ENCODE measurements at places on chromosomes 11 and 22.

GRCh38 chr11:132579634-132580327 lies 952.5 kb downstream of the OPCML start:
- DNase-seq: no peak

GRCh38 chr11:65183201-65183891 lies 1.6 kb downstream of the CAPN1 start:
- DNase-seq: no peak

GRCh38 chr22:31627223-31627731 lies 34.7 kb downstream of the PISD start:
- no peak for DNase-seq

- DNase-seq: no peak
These were observed at the start of gene ARHGAP42 for GRCh38 chr11:100687054-100687629. ARHGAP42 (plus strand) TSS chr11:100687288; CDS start chr11:100687679, 391 bp downstream.

DNA sequence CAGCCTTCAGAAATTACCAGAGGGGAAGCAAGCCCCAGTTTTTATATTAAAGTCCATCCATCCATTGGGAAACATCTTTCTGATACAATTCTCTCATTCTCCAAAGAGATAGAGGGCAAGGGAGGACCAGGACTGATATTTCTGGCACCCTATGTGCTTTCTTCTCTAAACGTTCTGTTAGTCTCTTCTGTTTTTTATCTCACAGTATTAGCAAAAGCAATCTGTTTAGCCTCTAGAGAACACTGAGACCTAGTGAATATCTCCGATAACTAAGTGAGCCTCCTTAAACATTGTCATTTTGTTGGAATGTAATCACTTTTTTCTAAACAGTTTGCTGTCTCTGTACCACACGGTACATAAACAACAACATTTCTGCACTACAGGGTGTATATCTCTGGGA lies 464.6 kb downstream of the JRKL start:
- DNase-seq: no peak
